Activated naive CD8-positive, alpha-beta T cell treated with anti-CD3 and anti-CD28 coated beads, Interleukin-2, amount 50 U/mL, for 24 hours (primary cell): ENCODE measurements at places on chromosomes 11 and 22.

- H3K36me3 ChIP-seq: peaks cover 71% of the 10 kb centered on the region
- H3K27me3 ChIP-seq: no peaks in the 10 kb centered on the region
- no peak overlapping the region for H3K4me3 ChIP-seq
- H3K27ac ChIP-seq: no peak overlapping the region
These were observed 10.6 kb downstream of the MSANTD4 start for GRCh38 chr11:106011481-106011880.

DNA sequence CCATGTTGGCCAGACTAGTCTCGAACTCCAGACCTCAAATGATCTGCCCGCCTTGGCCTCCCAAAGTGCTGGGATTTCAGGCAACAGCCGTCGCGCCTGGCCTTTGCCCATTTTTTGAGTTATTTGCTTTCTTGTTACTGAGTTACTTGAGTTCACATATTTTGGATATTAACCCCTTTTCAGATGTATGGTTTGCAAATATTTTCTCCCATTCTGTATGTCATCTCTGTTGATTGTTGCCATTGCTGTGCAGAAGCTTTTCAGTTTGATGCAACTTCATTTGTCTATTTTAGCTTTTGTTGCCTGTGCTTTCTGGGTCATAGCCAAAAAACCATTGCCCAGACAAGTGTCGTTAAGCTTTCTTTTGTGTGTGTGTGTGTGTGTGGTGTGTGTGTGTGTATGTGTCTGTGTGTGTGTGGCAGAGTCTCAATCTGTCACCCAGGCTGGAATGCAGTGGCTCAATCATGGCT, 6.8 kb downstream of the TSGA10IP start:
- no peaks in the 10 kb centered on the region for H3K36me3 ChIP-seq
- H3K4me1 ChIP-seq: peaks cover 9% of the 10 kb centered on the region
- H3K27me3 ChIP-seq: peaks cover 2% of the 10 kb centered on the region
- H3K27ac ChIP-seq: no peak overlapping the region
- no peak for DNase-seq

DNA sequence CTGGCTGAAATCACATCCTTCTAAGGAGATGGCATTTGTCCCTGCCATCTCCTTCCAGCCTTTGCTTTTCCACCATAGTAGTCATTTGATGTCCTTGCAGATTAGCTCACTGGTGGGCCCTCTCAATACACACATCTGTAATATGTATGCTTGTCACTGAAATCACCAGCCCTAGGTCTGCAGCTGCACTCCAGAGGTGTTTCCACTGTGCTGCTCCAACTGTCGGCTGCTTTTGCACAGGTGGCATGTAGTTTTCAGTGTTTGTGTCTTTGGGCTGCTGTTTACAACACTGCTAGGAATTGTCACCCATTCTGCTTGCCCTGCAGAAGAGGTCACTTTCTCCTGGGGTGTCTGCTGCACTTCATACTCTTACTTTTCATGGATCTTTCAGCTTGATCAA, 69.0 kb upstream of the GRAMD1B start:
- H3K27me3 ChIP-seq: peaks cover 51% of the 10 kb centered on the region
- peaks cover 3% of the 10 kb centered on the region for H3K36me3 ChIP-seq
- H3K27ac ChIP-seq: no peak overlapping the region
- peaks cover 51% of the 10 kb centered on the region for H3K4me1 ChIP-seq
- H3K4me3 ChIP-seq: no peak overlapping the region

DNA sequence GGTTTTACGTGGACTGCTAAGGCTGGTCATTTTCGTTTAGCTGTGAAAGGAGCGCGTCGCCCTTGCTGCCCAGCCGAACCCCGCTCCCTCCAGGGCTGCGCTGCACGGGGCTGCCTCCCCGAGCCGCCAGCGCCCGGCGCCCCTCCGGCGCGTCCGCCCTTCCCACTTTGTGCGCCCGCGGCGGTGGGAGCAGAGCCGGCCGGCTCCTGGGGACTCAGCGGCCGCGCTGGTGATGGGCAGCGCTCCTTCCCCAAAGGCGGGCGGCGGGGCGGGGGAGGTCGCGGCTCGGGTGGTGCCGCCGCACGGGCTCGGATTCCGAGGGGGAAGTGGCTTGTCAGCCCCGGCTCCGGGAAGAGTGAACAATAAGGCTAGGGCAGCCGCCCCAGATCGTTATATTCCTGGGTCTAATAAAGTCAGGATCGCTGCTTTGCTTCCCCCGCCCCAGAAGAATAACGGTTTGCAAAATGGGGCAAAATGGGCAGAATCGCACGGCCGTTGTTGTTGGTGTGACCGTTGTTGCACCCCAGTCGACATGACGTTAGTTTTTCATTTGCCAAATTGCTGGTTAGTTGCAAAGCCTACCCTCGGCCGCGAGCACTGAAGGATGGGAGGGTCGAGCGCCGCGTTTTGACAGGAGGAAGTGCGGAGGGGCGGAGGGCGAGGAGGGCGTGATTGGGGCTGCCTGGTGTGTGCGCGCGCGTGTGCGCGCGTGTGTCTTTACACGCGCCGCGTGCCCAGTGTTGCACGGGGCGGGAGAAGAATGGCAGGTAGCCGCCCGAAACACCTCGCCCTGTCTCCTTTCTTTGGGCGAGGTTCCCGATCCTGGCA, 745 bp downstream of the NCAM1 start:
- no peaks in the 10 kb centered on the region for H3K36me3 ChIP-seq
- H3K4me1 ChIP-seq: peaks cover 10% of the 10 kb centered on the region
- DNase-seq: peak; percentile 12
- no peak overlapping the region for H3K27ac ChIP-seq
- peaks cover 57% of the 10 kb centered on the region for H3K27me3 ChIP-seq

DNA sequence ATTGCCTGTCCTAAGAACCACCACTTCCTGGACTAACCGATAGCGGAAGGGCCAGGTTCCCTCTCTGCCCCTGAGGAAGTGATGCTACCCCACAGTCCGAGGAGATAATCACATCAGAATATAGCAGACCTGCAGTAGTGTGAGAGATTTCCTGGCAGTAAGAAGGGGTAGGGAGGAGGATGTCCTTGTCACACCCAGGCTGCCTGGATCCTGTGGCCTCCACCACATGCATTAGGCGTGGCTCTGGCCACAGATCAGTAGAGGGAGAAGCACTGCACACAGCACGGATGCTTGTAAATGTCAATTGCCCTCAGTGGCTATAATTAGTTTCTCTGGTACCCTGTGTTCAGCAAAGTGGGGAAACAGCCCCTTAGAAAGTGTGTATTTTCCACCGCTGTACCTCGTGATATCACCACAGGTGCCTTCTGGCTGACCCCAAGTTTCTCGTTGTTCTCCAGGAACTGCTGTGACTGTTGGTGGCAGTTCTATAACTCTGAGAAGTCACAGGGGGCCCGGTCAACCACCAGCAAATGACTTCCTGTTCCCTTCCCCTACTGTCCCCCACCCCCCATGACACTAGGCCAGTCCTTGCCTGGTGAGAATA, 61.8 kb downstream of the UBASH3B start:
- H3K4me1 ChIP-seq: peaks cover 94% of the 10 kb centered on the region
- H3K4me3 ChIP-seq: peak overlapping the region; percentile 63
- no peaks in the 10 kb centered on the region for H3K27me3 ChIP-seq
- H3K27ac ChIP-seq: peak overlapping the region; percentile 91
- peak; percentile 74 for DNase-seq

- H3K27me3 ChIP-seq: no peaks in the 10 kb centered on the region
- DNase-seq: no peak
- H3K27ac ChIP-seq: no peak overlapping the region
- no peak overlapping the region for H3K4me3 ChIP-seq
These were observed 38.0 kb downstream of the MRGPRD start for GRCh38 chr11:68942751-68943271.

DNA sequence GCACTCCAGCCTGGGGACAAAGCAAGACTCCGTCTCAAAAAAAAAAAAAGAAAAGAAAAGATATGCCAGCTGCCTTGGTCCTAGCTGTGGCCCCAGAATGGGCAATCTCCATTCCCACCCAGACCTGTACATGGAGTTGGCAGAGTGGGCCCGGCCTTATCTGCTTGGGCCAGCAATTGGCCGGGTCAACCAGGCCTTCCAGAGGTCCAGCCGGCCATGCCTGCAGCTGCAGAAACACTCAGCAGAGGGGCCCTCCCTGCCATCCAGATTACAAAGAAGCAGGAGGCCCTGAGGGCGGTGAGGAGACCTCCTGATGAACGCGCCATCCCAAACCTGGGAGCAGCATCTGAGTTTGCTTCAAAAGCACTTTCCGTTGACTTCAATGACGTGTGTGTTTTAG, 26.9 kb upstream of the ARFGAP3 start:
- no peak overlapping the region for H3K4me3 ChIP-seq
- no peak for DNase-seq
- no peaks in the 10 kb centered on the region for H3K36me3 ChIP-seq
- H3K27me3 ChIP-seq: no peaks in the 10 kb centered on the region
- H3K27ac ChIP-seq: no peak overlapping the region
- H3K4me1 ChIP-seq: peaks cover 2% of the 10 kb centered on the region

- H3K4me1 ChIP-seq: no peaks in the 10 kb centered on the region
- H3K27ac ChIP-seq: no peak overlapping the region
- peak; percentile 12 for DNase-seq
- no peaks in the 10 kb centered on the region for H3K36me3 ChIP-seq
These were observed 152.0 kb upstream of the SYN3 start for GRCh38 chr22:33209930-33210784.

DNA sequence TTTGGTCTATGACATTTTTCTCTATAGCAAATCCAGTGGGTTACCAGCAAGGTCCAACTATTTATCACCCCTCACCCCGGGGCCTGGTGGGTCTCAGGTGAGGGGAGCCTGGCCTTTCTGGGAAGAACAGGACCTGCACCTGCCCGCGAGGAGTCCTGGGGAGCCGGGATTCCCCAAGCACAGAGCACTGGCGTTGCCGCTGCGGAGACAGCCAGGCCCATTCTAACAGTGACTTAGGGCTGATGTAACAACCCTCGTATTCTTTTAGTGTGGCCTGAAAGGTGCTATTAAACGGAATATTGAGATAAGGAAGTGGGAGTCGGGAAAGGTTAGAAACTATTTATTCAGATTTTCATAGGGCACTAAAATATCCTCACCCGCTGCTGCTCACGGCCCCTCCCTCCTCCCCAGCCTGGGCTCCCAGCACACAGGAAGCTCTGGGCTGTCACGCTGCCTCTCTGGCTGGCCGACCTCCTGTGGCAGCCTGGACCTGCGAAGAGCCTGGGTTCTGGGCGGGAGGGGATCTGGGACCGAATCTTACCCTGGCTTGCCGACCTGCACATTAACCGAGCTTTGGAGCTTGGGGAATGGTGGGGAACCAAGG, 141.2 kb downstream of the MIAT start:
- no peak overlapping the region for H3K27ac ChIP-seq
- DNase-seq: no peak
- H3K36me3 ChIP-seq: peaks cover 13% of the 10 kb centered on the region
- no peaks in the 10 kb centered on the region for H3K27me3 ChIP-seq
- H3K4me3 ChIP-seq: no peak overlapping the region

- H3K36me3 ChIP-seq: peaks cover 54% of the 10 kb centered on the region
- H3K27me3 ChIP-seq: no peaks in the 10 kb centered on the region
- no peak overlapping the region for H3K27ac ChIP-seq
- peaks cover 17% of the 10 kb centered on the region for H3K4me1 ChIP-seq
These were observed 78.3 kb upstream of the SCUBE2 start for GRCh38 chr11:9169595-9170295.

DNA sequence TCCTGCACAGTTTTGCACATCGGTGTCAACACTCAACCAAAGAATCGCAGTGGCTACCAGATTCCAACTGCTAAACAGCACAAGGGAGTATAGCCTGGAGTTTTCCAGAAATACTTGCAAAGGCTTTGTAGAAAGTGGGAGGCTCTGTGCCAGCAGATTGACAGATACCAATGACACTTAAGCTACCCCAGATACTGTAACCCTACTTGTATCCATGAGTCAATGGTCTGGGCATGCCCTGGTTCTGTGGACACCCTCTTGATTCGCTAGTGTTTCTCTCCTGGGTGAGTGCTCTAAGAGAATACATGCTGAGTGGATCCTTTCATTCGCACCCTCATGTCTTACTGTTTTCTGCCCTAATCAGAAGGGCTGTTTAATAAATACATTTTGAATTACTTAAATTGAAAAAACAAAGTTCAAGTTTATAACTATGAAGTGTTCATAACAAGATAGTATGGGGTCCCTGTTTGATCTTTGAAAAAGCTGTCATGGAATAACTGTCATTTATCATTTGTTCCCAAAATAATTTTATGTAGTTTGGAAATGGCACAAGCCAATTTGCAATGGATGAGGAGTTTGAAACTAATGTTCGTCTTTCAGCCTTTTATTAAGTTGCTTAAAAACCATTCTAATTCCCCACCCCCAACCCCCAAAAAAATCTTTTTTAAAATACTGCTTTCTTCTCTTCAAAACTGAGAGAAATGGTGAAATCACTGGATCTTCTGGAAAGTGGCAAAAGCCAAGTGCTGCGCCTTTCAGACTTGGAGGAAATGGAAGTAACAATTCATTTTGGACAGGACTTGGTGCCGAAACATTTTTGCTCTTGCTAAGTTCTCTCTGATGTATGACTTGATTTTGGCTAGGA, 600.5 kb upstream of the TENM4 start:
- H3K4me3 ChIP-seq: no peak overlapping the region
- DNase-seq: no peak
- H3K27me3 ChIP-seq: no peaks in the 10 kb centered on the region
- H3K27ac ChIP-seq: no peak overlapping the region

DNA sequence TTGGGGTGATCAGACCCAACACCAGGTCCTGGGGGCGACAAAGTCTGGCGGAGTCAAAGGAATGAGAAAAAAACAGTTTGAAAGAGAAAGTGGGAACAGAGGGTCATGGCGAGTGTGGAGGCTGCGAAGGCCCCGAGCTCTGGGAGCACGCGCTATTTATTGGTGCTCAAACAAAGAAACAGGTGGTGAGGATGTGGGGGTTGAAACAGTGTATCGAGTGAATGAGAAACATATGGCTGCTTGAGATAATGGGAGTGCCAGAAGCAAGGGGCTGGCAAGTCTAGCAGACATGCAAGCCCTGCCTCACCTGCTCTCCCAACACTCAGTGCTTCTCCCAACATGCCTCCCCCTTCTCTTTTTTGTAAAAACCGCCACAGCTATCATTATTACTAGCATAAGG, 7.8 kb upstream of the DUSP18 start:
- no peaks in the 10 kb centered on the region for H3K4me1 ChIP-seq
- no peak overlapping the region for H3K27ac ChIP-seq
- H3K4me3 ChIP-seq: no peak overlapping the region
- no peak for DNase-seq

- DNase-seq: no peak
- no peak overlapping the region for H3K27ac ChIP-seq
- peaks cover 16% of the 10 kb centered on the region for H3K27me3 ChIP-seq
- no peaks in the 10 kb centered on the region for H3K36me3 ChIP-seq
These were observed 737 bp upstream of the MFRP start for GRCh38 chr11:119347242-119347641.

- H3K27me3 ChIP-seq: peaks cover 7% of the 10 kb centered on the region
- no peak overlapping the region for H3K27ac ChIP-seq
- no peaks in the 10 kb centered on the region for H3K36me3 ChIP-seq
- peaks cover 25% of the 10 kb centered on the region for H3K4me1 ChIP-seq
- H3K4me3 ChIP-seq: no peak overlapping the region
These were observed 902 bp downstream of the RASGRP2 start for GRCh38 chr11:64742889-64743590.

GRCh38 chr11:128468111-128468510, 119.2 kb downstream of the ETS1 start:
- peaks cover 100% of the 10 kb centered on the region for H3K4me1 ChIP-seq
- H3K36me3 ChIP-seq: peaks cover 86% of the 10 kb centered on the region
- no peak for DNase-seq
- H3K27ac ChIP-seq: peak overlapping the region; percentile 93
- H3K27me3 ChIP-seq: no peaks in the 10 kb centered on the region
